NCI-H226 (cell line): ENCODE measurements at places on chromosomes 3 and 15.
A peak's percentile ranks its signal among the peaks of the same experiment; 100 is the strongest.

GRCh38 chr3:10432156-10432845 is 73.1 kb downstream of the ATP2B2 start:
- no peak for DNase-seq

- no peak for DNase-seq
Observed at GRCh38 chr15:87941606-87942005, 314.9 kb downstream of the NTRK3 start.

- DNase-seq, result no peak
Observed at GRCh38 chr3:174441588-174442301, 417.4 kb upstream of the NAALADL2 start.

DNA sequence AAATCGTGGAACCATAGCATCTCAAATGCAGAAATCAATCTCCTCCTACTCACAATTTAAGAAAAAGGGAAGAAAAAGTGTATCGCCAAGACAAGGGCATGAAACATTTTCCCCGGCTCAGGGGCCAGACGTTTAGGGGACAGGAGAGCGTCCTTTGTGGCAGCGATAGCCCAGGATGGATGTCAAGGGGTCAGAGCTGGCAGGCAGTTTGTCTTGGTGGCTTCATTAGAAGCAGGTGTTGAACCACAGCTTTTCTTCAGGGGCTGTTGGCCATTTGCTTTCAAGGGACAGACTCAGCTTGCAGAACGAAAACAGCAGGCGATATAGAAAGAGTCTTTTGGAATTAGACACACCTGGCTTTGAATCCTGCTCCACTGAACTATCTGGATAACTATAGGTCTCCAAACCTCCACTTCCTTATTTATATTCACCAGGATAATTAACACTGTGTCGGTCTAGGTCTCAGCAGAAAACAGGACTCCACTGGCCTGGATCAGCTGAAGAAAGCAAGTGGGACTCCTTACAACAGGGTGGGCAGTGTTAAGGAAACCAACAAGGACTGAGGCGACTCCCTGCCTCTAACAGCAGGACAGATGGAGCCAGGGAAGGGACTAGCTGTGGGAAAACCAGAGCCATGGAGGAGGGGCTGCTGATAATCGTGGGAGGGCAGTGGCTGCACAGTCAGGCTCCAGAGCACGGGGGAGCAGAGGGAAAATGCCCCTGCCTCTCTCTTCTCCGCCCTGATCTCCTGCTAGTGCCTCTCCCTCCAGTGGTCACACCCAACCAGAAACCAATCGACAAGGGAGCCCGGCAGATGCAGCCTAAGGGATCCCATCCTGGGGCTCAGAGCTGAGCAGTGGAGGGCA is 123.6 kb downstream of the LIPC start:
- no peak for DNase-seq

GRCh38 chr3:126261037-126261436 is 80.7 kb upstream of the ALDH1L1 start:
- DNase-seq, result no peak

GRCh38 chr15:65792138-65792987 is at the start of gene DENND4A:
Gene DENND4A, minus strand, starts transcription at chr15:65792293. Its CDS starts 35,843 bp downstream, at chr15:65756450.
- DNase-seq, result peak; percentile 98

DNA sequence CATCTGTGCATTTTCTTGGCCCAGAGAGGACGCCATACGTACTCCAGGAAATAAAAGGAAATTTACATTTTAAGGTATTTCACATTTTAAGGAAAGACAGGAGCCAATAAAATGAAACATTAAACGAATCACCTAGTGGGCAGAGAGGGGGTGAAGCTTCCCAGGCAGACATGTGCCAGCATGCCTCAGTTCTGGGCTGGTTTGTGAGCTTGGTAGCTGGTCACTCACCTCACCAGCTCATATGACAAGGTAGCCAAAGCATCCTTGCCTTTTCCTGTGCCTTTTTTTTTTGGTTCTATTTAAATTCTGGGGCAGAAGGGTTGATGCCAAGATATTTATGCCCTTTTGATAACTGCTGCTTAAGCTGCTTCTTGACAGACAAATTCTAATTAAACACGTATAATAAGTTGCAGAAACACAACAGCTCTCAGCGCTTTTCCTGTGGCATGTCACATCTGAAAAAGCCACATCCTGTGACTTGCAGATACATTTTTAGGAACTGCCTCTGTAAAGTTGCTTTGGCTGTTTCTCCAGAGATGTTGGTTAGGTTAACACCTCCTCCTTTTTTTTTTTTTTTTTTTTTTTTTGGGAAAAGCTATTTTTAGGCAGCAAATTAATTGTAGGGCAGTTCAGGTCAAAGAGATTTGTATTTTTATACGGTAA is 218.6 kb downstream of the PDCD6IP start:
- no peak for DNase-seq

- no peak for DNase-seq
Observed at GRCh38 chr3:167870181-167870580, 134.7 kb downstream of the SERPINI1 start.

DNA sequence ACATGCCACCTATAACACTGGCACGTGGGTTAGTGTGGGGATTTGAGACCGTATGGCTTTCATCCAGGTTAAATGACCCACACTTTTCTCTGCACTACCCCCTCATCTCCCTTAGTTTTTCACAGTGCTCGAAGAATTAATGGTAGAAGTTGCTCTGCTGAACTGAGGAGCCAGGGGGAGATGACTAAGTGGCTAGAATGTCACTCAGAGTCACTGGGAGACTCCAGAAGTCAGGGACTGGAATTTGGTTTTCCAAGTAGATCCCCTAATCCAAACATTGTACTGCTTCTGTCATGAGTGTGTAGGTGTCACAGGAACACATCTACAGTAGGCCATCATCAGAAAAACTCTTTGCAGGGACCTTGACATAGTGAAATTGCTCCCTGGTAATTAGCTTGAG is 181.0 kb upstream of the RASGRP1 start:
- DNase-seq, result no peak

GRCh38 chr3:134829721-134830120 is 34.7 kb downstream of the EPHB1 start:
- no peak for DNase-seq

GRCh38 chr3:51941463-51941797 is 274 bp downstream of the RRP9 start:
- DNase-seq, result no peak

GRCh38 chr3:65732051-65732935 is 306.4 kb downstream of the MAGI1 start:
- DNase-seq, result peak; percentile 13

GRCh38 chr15:56877255-56877970 is 41.0 kb upstream of the TCF12 start:
- no peak for DNase-seq

GRCh38 chr3:41700155-41700554 is 261.7 kb downstream of the ULK4 start:
- DNase-seq, result peak; percentile 57

GRCh38 chr3:32276279-32276841 is 37.9 kb downstream of the CMTM8 start:
- DNase-seq, result peak; percentile 43

GRCh38 chr3:82259994-82260393 is 498.5 kb upstream of the GBE1 start:
- DNase-seq, result no peak

GRCh38 chr3:65573548-65574116 is 465.1 kb downstream of the MAGI1 start:
- no peak for DNase-seq

DNA sequence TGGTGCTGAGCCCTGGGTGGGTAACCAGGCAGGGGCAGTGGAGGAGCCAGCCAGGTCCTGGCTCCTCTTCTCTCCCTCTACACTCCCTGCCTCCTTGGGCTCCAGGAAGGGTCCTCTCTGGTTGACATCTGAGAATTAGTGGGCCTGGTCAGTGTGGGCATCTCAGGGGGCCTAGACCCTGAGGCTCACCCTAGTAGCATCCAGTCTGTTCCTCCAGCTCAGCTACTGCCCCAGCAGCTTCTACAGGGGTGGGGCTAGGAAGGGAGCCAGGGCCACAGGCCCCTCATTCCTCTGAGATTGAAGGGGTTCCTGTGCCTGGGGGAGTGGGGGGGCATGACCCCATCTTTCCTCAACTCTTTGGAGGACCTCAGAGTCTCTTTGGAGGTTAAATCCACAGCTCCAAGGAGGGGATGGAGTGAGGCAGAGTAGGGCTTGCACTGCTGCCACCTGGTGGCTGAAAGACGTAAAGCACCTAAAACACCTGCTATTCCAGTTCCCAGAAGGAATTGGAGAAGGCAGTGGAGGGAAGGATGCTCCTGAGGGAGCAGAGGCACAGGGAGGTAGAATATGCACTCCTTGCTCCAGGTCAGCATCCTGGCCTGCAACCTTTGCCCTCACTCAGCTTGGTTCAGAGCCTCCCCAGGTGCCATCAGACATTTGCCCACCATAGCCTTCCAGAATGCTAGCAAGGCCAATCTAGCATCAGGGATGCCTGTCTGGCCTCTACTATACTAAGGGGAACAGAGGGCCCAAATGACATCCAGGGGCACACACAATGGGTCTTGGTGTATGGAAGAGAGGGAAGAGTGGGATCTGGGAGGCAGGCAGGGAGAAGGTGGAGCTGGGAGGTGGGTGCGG is 25.1 kb downstream of the C3orf18 start:
- DNase-seq, result no peak

DNA sequence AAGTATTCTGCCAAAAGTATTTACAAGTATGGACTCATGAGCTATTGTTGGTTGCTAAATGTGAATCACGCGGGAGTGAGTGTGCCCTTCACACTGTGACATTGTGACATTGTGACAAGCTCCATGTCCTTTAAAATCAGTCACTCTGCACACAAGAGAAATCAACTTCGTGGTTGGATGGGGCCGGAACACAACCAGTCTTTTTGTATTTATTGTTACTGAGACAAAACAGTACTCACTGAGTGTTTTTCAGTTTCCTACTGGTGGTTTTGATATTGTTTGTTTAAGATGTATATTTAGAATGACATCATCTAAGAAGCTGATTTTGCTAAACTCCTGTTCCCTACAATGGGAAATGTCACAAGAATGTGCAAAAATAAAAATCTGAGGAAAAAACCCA is 30.3 kb downstream of the SYNM start:
- no peak for DNase-seq

GRCh38 chr15:72302955-72303354 is 17.0 kb downstream of the CELF6 start:
- DNase-seq, result no peak

- DNase-seq, result peak; percentile 64
Observed at GRCh38 chr3:24272408-24272807, 222.2 kb downstream of the THRB start.

GRCh38 chr15:33561407-33561806 is 250.6 kb downstream of the RYR3 start:
- DNase-seq, result no peak

DNA sequence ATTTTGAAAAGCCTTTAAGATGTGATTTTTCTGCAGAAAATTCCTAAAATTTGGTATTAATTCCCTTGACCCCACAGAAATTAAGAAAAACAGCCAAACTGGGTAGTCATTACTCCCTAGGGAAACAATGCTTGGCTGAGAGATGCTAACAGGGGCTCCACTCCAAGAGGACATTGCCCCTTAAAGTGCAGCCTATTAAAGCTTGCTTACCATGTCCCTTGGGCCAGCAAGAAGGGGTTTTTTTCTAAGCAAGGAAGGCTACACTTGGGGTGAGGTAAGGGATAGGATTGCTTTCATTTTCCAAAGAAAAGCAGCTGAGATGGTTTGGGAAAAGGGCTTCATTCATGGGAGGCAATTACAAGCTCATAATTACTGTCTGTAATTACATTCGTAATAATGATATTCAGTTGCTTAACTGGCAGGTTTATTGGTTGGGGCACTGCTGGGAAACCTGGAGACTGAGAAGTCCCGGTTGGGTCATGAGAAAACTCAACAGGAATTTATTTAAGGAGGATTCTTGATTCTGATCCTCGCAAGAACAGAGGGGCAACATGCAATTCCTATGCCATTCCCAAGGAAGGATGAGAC is 247.5 kb downstream of the NR1D2 start:
- no peak for DNase-seq

- peak; percentile 34 for DNase-seq
Observed at GRCh38 chr3:45043728-45044299, 17.7 kb downstream of the CLEC3B start.

GRCh38 chr15:63040509-63040908 is 2.0 kb upstream of the TPM1 start:
- no peak for DNase-seq

DNA sequence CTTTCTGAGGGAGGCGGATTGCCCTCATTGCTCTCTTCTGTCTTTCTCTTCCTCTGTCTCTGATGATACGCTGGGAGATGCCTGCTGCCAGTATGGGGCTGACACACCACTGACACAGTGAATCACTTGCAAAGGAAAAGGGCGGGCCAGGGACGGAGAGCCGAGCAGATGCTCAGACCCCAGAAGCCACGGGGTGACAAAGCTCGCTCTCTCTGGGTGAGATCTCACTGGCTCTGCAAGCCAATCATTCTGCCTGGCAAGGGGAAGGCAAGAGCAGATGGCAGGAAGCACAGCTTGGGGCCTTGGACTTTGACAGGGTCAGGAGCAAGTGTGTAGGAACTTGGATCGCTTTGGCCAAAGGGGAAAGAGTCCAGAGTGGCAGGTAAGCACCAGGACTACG is 198.7 kb downstream of the NTRK3 start:
- no peak for DNase-seq

DNA sequence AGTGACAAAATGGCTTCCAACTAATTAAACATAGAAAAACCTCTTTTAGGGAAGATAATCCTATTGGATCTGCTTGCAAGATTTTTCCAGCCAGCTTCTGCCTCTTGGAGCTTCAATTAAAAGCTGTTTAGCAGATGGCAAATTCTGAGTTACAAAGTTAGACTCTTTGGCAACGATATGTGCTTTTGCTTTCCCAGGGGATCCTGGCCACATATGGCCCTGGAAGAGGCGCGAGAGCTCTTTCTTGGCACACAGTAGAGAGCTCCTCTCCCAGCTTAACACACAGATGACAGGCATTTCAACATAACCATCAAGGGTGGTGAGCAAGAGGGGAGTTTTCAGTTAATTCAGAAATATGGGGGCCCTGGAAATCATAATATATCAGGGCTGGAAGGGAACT is 41.6 kb upstream of the GALNT15 start:
- DNase-seq, result no peak

- no peak for DNase-seq
Observed at GRCh38 chr3:192921793-192922192, 4.1 kb upstream of the MB21D2 start.

DNA sequence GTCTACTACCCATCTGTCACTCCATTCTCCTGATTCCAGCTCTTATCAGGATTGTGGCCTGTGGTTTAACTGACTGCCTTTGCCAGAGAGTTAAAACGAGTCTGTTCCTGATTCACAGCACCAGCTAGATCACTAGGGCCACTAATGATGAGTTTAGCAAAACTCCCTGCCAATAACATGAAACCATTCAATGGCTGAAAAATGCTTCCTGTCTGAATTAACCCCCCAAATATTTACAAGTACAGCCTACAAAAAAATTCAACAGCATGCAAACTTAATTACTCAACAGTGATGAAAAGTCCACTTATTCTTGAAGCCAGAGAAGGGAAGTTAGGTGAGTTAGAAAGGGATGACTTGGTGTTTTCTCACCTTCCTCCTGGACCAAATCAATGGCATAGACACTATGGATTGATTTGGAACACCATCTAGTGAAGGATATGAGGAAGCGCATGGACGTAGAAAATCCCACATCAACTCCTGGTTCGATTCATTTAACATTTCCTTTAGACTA is 141.4 kb downstream of the TGFBR2 start:
- DNase-seq, result peak; percentile 66
